Adrenal gland (tissue), 19 donors: ENCODE measurements at places on chromosomes 12 and 14. TPM values are rescaled to one million over a fixed set of nuclear protein-coding genes. Genes with fewer than 3 reads are reported as not detected.

- H3K27me3 ChIP-seq, result no peaks in the 10 kb centered on the region
- H3K36me3 ChIP-seq, result no peaks in the 10 kb centered on the region
- H3K27ac ChIP-seq, result no peak overlapping the region
These were observed 51.5 kb downstream of the LMNTD1 start for GRCh38 chr12:25501549-25501948.

DNA sequence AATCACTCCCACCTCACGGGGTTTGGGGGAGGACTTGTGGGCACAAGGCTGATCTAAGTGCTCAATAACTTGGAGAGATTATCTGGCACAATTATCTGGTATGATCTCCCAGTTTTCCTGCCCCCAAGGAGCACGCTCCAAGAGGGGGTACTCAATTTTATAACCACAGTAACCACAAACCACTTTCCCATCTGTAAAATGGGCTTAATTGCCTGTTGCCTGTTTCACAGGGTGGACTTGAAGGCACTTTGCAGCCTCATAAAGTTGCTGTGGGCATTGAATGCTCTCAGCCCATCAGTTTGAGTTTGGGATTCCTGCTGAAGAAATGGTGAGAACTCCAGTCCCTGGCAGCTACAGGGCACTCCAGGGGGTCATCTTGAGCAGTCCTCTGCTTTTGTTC is 4.4 kb downstream of the SLC8B1 start:
- peaks cover 24% of the 10 kb centered on the region for H3K4me1 ChIP-seq
- H3K27me3 ChIP-seq, result no peaks in the 10 kb centered on the region
- no peak overlapping the region for H3K4me3 ChIP-seq
- H3K27ac ChIP-seq, result no peak overlapping the region

GRCh38 chr14:102693006-102693755 is 84.1 kb upstream of the TRAF3 start:
- H3K4me3 ChIP-seq, result no peak overlapping the region
- no peaks in the 10 kb centered on the region for H3K36me3 ChIP-seq
- no peaks in the 10 kb centered on the region for H3K27me3 ChIP-seq
- DNase-seq, result no peak
- no peaks in the 10 kb centered on the region for H3K4me1 ChIP-seq

GRCh38 chr12:22268973-22269372 is 65.5 kb downstream of the ST8SIA1 start:
- no peaks in the 10 kb centered on the region for H3K36me3 ChIP-seq
- no peak overlapping the region for H3K4me3 ChIP-seq
- no peak for DNase-seq
- H3K27me3 ChIP-seq, result no peaks in the 10 kb centered on the region

GRCh38 chr12:52692254-52692653 is 11.1 kb downstream of the KRT77 start:
- H3K27ac ChIP-seq, result no peak overlapping the region
- H3K4me1 ChIP-seq, result no peaks in the 10 kb centered on the region
- no peaks in the 10 kb centered on the region for H3K36me3 ChIP-seq
- no peak overlapping the region for H3K4me3 ChIP-seq
- H3K27me3 ChIP-seq, result peaks cover 24% of the 10 kb centered on the region

DNA sequence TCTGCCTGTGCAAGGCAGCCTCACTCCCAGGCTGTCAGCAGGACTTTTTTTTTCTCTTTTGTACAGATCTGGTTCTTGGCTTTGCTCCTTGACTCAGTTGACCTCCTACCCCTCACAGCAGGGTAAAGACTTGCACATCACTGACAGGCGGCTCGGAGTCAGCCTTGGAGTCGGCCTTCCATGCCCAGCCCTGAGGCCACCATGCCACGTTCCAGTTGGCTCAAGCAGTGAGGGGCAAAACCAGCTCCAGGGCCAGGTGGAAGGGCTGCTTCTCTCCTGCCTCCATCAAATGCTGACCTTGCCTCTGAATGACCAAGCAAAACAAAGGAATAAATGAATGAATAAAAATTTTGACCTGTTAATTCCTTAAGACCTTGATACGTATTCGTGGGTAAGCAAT is 27.6 kb downstream of the JAG2 start:
- peaks cover 5% of the 10 kb centered on the region for H3K27me3 ChIP-seq
- no peak for DNase-seq
- H3K27ac ChIP-seq, result no peak overlapping the region

DNA sequence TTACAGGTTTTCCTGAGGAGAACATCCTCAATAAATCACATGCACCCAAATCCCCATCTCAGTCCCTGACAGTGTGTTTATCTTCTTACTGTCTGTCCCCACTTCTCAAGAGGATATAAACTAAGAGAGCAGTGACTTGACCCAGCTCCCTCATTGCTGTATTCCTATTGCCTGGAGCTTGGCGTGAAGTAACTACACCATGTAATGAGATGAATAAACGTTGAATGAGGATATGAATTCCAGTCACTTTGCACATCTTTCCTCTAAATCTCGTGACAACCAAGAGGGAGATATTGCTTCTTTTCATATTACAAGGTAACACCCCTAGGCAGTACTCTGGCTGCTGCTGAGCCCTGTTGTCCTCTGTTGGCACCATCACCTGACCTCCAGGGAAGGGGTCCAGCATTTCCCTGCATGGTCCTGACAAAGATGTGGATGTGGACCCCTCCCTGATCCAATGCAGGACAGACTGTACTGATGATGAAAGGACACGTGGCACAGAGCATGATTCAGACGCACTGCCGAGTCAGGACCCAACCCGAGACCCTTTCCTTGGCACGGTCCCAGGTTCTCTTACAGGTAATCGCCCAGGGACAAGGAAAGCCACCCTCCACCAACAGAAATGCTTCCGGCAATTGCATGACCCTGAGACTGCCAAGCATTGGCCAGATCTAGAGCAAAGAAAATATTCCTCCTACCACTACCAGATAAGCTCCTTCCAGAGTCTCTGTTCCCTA is 47.7 kb upstream of the CPM start:
- H3K27me3 ChIP-seq, result no peaks in the 10 kb centered on the region
- H3K4me1 ChIP-seq, result peaks cover 3% of the 10 kb centered on the region
- no peak overlapping the region for H3K4me3 ChIP-seq
- no peaks in the 10 kb centered on the region for H3K36me3 ChIP-seq
- no peak overlapping the region for H3K27ac ChIP-seq
- DNase-seq, result no peak

Gene FAM181A
- polyA plus RNA-seq, result not detected

Gene IFNG-AS1
- polyA plus RNA-seq, result not detected
